ENCODE measurements at places on chromosomes 12 and 14.
A peak's percentile ranks its signal among the peaks of the same experiment; 100 is the strongest.

GRCh38 chr14:89391556-89391955 lies 25.5 kb downstream of the FOXN3 start:
- DNase-seq, result no peak

DNA sequence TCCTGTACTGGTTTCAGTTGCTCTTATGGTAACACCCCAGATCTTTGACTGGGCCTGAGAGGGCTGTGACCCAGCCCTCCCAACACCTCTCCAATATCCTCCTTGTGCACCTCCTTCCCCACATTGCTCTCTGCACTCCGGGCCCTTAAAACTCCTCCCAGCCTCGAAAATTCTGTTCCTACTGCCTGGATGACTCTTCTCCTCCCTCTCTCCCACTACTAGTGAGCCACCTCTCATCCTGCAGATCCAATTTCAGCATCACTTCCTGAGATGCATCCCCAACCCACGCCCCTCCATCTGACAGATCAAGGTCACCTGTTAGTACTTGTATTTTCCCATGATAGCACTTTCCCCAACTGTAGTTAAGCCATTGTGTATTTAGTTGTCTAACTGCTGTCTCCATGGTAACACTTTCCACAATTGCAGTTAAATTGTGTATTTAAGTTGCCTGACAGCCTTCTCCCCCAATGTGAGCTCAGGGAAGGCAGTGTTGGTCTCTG lies 11.5 kb upstream of the NT5DC3 start:
- no peak for DNase-seq

DNA sequence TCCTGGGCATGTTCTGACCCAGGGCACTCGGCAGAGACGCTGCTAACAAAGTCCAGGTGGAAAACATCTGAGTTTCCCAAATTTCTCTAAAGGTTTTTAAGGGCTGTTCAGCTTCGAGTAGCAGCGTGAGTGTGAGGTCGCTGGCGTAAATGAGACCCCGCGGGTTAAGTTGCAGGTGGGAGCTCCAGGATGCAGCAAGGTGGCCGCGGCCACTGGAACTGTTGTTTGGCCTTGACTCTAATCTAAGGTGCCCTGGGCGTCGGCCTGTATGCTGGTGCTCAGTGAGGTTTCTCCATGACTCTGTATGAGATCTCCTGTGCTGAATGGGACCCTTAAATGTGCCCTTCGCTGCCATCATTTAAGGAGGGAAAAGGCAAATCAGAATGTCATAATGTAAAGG lies 50.7 kb downstream of the ELK3 start:
- DNase-seq, result peak; percentile 25

DNA sequence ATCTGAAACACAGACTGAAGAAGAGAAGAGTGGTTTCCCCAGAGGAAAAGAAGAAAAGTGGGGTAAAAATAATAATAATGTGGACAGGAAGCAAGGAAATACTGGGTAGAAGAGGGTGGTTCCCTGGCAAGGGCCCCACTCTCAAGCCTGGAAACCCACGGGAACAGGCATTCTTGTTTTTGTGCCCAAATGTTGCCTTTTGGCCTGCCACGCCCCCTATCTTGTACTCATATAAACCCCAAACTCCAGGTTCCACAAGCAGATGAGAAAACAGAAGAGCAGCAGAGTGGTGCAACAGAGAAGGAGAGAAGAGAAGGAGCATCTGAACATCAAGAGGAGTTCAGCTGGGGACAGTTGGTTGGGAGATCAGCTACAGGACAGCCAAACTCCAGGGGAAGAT lies 51.2 kb downstream of the NDUFA12 start:
- DNase-seq, result no peak

DNA sequence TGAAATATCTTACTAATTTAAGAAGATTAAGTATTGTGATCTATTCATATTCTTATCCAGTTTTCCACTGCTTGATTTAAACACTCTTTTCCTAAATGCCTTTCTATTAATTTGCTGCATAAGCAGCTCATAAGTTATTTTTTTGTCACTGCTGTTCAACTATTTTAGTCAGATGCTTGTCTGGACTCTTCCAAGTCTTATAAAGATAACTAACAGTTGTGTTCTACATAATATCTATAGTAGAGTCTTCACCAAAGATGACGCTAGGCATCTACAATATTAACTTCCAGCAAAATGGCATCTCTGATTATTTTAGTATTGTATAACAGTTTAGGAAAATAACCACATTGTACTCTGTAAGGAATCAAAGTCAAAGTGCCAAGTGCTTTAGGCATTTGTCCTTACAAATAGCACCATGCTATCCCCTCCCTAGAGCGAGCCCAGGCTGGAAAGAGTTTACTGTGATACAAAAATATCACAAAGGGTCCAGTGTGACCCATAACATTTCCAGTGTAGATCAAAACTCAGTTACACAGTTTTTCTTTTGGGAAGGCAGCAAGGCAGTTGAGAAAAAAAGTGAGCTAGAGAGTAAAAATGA lies 98.2 kb downstream of the DENND5B start:
- DNase-seq, result no peak

GRCh38 chr12:103729499-103729898 lies 111.5 kb downstream of the NT5DC3 start:
- DNase-seq, result no peak

GRCh38 chr12:93252221-93252620 lies 125.5 kb upstream of the NUDT4 start:
- no peak for DNase-seq

DNA sequence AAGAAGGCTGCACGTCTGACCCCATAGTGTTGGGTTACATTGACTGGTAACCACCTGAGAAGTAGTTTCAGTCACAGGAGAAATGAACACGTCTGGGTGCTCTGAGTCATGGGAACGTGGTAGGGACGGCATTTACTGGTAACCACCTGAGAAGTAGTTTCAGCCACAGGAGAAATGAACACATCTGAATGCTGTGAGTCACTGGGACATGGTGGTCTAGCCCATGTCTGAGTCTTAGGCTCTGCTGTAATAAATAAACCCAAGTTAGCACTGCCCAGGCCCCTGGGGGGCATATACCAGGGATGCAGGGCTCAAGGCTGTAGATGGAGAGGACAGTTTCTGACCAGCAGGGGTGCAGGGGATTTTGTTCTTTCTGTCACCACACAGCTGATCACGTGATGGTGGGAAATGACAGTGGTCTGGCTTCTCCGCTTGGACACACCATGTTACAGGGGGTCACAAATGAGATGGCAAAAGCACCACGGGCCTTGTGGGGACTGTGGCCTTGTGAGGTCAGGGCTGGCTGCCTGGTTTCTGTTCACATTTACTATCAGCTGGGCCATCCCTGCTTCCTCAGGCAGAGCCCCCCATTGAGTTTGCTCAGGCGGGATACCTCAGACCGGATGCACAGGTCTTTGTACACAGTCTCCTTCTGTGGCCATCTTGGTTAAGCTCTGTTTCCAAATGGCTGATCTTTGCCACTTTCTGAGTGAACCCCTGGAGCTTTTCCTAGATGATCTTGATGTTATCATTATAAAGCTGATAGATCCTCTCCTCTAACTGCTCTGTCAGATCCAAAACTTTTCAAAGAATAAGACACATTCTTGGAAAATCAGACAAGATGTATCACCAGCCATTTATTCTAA lies 9.8 kb upstream of the C12orf42 start:
- no peak for DNase-seq

DNA sequence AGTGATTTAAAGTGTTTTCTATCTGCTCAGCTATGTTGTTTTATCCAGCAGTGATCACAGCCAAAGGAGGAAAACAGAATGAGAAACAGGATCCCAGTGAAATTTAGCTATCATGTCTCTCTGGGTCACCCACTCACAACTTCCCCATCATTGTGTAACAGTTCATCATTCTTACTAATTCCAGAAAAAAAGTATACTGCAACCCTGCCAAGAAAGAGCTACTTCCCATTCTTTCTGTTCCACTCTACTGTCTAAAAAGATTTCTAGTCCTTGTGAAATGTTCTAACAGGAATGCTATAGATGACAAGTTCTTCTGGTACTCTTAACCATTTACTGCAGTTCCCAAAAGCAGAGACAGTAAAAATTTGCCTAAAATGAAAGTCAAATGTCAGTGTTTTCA lies 39.2 kb upstream of the CD163 start:
- no peak for DNase-seq

GRCh38 chr12:15701206-15701605 lies 88.0 kb downstream of the EPS8 start:
- no peak for DNase-seq

DNA sequence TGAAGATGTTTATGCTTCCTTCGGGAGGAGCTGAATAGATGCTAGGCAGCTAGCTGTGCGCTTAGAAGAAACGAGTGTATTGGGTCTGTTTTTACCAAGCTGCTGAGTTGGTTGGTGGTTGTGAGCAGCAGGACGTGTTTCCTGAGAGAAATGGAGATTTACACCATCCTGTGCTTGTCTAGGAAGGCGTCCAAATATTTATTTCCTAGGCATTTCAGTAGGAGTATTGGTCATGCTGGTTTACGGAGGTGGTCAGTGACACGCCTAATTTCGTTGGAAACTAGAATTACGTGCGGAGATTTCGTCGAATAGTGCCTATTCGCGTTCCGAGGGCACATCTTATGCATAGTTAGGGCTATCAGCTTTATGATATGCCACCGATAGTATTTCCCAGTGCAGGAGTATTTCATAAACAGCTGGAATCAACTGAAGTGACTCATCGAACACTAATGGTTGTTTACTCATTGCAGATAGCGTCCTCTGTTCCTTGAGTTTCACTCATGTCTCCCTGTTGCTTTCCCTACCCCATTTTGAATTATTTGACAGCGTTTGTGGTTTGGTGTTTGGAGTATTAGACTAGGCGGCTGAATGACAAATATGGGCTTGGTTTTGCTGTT lies 780 bp downstream of the TBC1D15 start:
- no peak for DNase-seq

DNA sequence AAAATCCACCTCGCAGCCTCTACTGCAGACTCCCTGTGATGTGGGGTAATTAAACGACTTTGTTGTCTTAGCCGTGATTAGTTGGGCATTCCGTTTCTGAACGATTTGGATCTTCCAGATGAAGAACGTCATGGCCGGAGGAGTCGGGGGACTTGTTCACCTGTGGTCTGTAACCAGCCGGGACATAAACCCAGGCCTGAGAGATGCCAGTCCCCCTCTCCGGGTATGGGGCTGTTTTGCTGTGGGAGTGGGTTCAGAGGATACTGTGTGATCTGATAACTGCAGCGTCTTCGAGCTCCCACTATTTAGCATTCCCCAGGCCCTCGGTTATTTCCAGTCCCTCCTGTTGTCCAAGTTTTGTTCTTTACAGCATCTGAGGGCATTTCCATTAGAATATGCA lies 96.1 kb downstream of the PIWIL1 start:
- DNase-seq, result no peak

GRCh38 chr12:131486451-131487230 lies 224.2 kb upstream of the SFSWAP start:
- DNase-seq, result no peak

DNA sequence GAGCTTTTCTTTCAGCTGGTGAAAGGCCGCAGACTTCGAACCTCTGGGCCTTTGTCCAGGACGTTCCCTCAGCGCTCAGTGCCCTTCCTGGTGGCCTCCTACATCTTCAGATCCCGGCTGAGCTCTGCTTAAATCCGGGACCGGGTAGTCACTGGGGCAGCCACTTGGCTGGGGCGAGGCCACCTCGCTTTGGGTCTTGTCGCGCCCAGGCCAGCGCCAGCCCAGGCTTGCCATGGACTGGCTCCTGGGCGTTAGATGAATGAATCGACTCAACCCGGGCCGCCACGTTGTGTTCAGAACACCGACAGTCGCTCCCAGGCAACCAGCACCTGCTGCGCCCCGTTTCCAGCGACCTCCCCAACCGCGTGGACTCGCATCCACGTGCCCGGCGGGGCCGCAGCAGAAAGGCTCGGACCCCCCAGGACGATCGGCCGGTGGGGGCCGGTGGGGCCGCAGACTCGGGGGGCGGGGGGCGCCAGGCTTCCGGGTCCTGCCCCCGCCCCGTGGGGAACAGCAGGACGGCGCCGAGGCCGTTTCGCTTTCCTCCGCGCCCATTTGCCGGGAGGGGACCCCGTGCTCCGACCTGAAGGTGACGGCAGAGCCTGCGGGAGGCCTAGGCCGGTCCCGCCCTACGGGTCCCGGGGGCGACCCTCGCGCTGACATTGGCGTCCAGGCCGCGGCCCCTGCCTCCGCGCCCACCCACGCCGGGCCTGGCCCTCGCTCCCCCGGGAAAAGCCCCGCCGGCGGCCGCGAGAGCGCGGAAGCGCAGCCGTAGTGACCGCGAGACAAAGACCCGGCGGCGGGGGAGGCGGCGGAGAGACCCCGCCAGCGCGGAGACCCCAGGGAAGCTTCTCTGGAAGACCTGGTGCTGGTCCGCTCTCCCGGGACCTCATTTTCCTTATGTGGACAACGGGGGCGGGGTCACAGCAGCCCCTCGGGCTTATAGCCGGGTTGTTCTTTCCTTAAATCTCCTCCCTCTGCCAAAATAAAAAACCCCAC lies 37.3 kb upstream of the RCOR1 start:
- DNase-seq, result peak; percentile 81

DNA sequence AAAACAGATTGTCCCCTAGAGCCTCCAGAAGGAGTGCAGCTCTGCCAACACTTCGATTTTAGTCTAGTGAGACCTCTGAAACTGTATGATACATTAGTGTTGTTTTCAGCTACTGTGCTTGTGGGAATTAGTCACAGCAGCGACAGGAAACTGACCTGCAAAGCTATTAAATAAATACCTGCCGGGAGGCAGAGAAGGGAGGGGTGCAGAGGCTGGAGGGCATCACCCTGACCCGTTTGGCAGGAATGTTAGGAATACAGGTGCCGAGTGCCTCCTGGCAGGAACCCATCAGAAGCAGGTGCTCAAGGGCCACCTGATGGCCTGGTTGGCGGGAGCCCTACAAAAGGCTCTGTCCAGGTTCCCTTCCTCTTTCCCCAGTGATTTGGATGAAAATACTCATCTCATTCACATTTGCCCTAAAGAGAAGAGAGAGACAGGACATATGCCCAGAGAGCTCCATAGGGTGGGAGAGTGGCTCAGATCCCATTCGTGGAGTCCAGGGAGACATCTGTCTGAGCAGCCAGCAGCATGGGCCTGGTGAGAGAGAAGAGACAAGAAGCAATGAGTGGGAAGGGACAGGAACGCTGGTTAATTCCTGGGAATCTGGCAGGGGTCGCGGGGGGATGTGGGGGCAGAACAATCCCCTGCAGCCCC lies 44.6 kb downstream of the C14orf132 start:
- DNase-seq, result no peak

DNA sequence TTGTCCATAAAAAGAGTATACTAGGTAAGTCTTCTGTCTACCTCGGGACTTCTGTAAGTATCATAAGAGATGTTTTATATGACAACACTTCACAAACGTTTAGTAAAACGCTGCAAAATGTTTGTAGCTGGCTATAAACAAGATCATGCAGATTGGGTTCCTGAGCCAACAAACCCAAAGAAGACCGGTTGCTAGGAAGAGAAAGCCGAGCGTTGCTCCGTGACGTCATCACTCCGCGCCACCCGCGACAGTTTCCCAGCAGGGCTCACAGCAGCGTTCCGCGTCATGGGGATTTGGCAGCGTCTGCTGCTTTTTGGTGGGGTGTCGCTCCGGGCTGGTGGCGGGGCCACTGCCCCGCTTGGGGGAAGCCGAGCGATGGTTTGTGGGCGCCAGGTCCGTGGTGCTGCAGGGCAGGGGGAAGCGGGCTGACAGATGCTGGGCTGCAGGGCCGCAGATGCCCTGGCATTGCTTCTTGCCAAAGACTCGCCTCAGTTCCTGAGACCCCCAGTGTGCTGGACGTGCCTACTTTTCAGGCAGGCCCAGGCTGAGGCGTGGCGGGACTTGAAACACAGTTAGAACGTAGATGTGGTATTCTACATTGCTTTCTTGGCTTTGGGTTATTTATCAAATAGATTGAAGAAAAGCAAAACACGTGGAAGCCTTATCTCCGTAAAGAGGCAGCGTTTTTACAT lies at the start of gene NUBPL:
Gene NUBPL (plus strand): TSS at position 250 of the 692 bp plus-strand sequence. CDS start 36 bp downstream, at position 286.
- DNase-seq, result peak; percentile 97

- no peak for DNase-seq
Measured at GRCh38 chr12:5134861-5135525, 91.3 kb downstream of the KCNA5 start.

- no peak for DNase-seq
Measured at GRCh38 chr12:117889098-117889497, 79.7 kb downstream of the KSR2 start.

Measured in ecto neural progenitor cell (in vitro differentiated cells).